ENCODE measurements at places on chromosomes 12 and 14. TPM values are rescaled to one million over a fixed set of nuclear protein-coding genes. Genes with fewer than 3 reads are reported as not detected.

DNA sequence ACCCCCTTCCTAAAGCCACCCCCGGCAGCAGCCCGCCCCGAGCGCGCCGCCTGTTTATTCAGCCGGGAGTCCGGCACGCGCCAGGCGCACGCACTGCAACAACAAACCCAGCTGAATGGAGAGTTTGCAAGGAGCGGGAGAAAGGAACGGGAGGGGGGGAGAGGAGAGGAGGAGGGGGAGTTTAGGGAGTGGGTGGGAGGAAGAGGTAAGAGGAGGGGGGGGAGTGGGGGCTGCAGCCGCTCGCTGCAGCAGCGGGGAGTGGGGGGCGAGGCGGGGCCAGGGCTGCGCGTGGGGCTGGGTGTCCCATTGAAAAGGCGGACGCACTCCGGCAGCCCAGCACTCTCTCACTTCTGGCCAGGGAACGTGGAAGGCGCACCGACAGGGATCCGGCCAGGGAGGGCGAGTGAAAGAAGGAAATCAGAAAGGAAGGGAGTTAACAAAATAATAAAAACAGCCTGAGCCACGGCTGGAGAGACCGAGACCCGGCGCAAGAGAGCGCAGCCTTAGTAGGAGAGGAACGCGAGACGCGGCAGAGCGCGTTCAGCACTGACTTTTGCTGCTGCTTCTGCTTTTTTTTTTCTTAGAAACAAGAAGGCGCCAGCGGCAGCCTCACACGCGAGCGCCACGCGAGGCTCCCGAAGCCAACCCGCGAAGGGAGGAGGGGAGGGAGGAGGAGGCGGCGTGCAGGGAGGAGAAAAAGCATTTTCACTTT, at the start of gene ASCL1:
TSS of gene ASCL1 (plus strand) at position 336 of the 712 bp plus-strand sequence. CDS start 571 bp downstream, outside the sequence.
- no peak for DNase-seq

PLEKHH1 gene
- total RNA-seq = 2.6 TPM

EFS gene
- total RNA-seq = 3.7 TPM

DNA sequence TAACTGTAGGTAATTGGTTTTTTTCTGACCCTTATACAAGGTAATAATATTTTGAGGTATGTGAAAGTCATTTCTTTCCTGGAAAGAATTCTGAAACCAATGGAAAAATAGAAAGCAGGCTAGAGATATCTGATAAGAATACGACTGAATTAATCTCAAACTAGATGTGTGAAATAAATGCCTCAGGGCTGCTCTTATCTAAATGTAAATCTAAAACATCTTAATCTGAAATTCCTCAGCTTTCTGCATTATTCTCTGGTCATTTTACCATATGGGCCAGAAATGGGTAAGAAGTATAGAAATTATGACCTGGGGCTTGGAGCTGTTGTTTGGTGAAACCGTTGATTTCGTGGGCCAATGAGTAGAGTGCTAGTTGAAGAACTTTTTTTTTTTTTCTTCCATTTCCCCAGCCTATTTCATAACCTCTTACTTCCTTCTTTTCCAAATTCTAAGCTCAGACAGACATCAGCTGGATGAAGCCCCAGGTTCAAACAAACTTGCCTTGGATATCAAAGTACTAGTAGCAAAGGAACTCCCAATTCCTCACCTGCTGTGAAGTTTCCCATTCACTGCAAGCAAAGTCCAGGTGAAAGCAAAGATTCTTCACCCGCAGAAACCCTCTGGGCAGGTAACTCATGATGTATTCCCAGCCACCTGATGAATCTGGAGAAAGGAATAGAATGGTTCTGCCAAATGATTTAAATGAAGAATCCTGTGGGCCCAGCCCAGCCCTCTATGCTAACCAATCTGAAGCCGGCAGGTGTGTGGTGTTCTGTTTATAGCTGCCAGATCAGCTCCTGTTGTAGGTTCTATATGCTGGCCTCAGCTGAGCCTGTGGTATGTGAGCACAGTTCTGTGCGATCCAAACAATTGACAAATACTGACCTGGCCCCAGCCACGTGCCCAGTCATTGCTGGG, 9.7 kb upstream of the FOS start:
- no peak for DNase-seq
